Activated CD8-positive, alpha-beta memory T cell treated with anti-CD3 and anti-CD28 coated beads, Interleukin-2, amount 50 U/mL, for 4 hours (primary cell): ENCODE measurements at places on chromosomes 11 and 22.
A peak's percentile ranks its signal among the peaks of the same experiment; 100 is the strongest.

DNA sequence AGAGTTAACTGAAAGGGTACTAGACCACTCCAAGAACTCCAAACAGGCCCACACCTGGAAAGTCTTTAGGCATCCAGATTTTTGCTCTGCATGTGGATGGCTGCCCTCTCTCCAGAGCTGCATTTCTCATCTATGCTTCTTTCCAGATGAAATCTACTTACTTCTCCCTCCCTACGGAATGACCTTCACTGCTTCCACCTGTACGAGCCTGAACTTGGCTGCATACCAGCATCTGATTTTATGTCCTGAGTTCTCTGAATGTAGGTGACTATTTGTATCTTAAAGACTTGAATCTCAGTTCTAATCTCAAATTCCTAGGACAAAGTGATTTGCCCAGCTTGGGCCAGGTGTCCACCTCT lies 13.3 kb downstream of the CELF1 start:
- no peak for DNase-seq

DNA sequence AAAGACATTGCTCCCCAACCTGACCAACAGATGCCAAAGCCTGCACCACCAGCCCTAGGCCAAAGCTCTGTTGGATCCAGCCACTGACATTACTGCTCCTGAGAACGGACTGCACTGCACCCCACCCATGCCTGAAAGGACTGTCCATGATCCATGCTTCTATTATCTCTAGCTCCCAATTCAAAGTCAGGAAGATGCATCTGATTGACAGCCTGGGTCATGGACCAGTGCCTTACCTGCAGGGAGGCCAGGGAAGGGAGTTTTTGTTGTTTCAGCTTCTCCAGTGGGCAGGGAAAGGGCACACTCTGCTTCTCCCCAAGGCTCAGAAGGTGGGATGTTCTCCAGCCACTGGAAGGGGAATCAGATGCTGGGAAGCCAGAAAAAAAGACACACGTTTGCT lies 4.8 kb upstream of the PRDM11 start:
- DNase-seq: no peak

DNA sequence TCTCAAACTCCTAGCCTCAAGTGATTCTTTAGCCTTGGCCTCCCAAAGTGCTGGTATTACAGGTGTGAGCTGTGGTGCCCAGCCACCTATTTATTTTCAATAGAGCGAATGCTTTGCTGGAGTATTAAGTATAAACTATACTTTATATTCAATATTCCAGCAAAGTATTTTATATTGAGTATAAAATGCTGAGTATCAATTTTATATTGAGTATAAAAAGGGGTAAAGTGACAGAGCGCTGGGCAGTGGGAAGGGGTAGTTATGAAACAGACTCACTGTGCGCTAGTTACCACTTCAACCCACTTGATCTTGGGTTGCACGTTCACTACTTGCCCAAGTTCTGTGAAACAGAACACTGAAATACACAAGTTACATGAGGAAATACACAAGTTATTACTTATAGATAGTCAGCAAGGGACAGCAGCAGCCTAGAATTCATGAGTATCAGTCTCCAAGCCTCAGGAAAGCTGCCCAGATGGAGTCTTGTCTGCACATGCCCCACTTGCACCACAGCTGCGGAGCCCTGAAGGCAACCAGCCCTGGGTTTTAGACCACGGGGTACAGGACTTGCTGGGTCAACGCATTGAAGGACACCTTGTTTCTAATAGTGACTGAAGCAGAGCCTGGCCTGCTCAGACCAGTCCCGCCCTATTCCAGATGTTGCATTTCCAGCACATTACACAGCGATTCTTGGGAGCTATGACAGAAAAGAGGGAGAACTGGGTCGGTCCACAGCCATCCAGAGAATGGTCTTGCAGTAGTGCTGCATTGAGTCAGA lies 51.6 kb upstream of the SYT13 start:
- DNase-seq: no peak

GRCh38 chr22:31343235-31344191 lies 2.6 kb downstream of the PATZ1 start:
- no peak for DNase-seq

DNA sequence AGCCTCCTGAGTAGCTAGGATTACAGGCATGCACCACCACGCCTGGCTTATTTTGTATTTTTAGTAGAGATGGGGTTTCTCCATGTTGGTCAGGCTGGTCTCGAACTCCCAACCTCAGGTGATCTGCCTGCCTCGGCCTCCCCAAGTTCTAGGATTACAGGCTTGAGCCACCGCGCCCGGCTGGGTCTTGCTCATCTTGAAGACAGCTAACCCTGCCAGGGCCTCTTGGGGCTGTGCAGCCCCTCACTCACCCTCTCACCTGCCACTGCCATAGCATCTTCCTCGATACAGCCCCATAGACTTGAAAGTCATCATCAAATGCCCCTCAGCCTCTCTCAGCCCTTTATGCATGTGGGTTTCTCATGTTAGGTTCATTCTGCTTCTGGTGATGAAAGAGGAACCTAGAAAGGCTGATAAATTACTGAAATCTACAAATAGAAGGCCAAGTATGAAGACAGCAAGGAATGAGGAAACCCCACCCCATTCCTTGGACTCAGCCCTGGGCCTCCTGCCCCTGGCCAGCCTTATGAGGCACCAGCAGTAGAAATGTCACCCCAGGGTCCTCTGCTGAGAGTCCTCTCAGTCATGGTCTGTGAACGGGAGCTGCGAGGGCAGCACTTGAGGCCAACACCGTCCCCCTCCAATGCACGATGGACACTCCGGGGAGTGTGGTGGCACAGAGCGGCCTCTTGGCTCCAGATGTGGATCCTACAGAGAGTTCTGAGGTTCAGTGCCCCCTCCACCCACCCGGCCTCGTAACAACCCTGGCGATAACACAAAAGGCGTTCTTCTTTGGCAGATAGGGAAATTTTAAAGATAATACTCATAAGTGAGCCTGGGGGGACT lies 24.8 kb downstream of the SCGB1A1 start:
- no peak for DNase-seq

DNA sequence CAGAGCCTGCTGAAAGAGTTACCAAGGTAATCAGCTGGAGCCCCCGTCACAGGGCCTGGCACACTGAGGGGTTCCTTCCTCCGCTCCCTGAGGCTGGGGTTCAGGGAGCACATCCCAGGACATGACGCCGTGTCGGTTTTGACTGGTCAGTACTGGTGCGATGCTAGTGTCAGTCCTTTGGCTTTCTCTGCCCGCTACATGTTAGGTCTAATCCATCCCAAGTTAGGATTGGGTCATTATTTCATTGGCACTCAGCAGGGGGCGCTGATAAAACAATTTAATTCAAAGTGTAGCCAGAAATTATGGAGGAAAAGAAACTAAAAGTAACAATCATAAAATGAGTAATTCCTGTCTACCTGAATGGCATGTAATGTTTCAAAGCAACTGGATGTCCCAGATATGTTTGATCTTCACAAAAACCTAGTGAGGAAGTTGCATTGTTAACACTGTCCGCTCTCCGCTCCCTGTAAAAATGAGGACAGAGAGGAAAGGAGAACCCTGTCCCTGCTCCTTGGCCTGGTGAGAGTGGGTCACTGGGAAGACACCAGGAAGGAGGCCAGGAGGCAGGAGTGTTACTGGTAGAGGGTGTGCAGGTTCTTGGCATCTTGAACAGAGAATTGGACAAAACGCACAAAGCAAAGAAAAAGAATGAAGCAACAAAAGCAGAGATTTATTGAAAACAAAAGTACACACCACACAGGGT lies 27.1 kb downstream of the TSKU start:
- DNase-seq: no peak

GRCh38 chr11:22927793-22928192 lies 67.5 kb upstream of the CCDC179 start:
- no peak for DNase-seq

- peak; percentile 9 for DNase-seq
Observed at GRCh38 chr22:23534201-23534850, 45.8 kb downstream of the IGLL1 start.

- DNase-seq: peak; percentile 87
Observed at GRCh38 chr22:19431649-19432132, at the start of gene HIRA. TSS of gene HIRA (minus strand) at chr22:19431733. CDS start at chr22:19431476, 257 bp downstream.

DNA sequence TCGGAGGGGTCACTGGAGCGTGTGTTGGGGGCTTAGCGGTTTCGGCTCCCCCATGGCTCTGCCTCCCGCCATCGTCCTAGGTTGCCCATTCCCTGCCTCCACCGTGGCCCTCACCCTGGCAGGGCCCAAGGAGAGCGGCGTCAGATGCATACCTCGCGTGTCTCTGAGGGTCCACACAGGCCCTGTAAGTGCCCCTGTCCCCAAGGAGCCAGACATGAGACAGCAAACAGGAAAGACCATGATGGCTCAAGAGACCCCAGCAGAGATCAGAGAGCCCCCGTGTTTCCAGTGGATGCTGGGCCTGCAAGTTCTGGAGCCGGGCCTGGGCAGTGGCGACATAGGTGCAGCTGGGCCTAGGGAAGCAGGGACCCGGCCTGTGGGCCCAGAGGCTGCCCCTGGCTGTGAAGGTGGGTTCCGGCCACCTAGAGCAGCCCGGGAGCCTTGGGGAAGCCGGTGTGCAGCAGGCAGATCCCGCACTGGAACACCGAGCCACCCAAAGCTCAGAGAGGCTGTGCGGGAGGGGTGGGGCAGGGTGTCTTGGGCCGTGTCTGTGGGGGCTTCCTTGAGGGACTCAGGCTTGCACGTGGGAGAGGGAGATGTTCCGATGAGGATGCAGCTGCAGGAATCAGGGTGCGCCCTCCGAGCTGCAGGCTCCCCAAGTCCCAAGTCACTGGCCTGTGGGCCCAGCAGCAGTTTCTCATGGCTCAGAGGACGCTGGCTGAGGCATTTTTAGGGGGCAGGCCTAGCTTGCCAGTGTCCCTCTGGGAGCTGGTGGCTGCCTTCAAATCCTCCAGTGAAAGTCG lies 126.4 kb downstream of the KCNQ1OT1 start:
- DNase-seq: peak; percentile 9

DNA sequence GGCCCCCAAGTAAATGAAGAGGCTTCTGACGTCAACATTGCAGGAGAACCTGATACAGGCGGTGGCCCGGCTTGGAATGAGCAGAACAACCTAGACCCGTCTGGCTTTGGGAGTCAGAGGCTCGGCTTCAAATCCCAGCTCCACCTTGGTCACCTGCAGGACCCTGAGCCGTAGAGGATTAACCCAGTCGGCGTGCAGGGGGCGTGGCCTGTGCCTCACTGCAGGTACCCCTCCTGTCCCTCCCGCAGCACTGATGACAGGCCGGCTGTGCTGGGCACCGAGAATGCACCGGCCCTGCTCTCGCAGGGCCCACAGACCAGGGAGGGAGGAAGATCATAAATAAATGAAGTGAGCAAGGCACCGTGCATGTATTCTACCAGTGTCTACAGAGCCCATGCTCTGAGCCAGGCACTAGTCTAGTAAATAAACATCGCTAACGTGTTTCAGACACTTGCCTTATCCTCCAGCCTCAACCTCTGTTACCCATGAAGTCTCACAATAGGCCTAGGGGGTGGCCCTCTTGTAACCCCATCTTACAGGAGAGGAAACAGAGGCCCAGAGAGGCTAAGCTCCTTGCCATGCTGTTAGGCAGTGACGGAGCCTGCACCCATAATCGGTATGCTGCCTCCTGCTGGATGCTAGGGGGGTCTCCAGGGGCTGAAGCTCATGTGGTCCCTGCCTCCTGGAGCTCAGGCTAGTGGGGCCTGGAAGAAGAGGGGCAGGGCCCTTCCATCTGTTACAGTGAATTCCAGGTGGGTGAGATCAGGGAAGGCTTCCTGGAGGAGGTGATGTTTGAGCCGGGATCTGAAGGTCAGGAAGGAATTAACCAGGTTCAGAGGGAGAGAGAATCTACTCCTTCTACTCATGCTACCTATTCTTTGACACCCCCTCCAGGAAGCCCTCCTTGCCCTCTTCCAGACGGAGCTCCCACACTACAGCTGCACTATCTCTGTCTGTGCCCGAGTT lies 53.4 kb downstream of the RTL6 start:
- DNase-seq: no peak
